ENCODE measurements at places on chromosomes 6 and 20.

GRCh38 chr20:48195121-48195870 is 410.0 kb upstream of the SULF2 start:
- peaks cover 3% of the 10 kb centered on the region for H3K36me3 ChIP-seq
- no peak overlapping the region for H3K27ac ChIP-seq
- H3K4me1 ChIP-seq: no peaks in the 10 kb centered on the region
- DNase-seq: no peak
- H3K4me3 ChIP-seq: no peak overlapping the region
- H3K27me3 ChIP-seq: peaks cover 36% of the 10 kb centered on the region

- H3K27me3 ChIP-seq: no peaks in the 10 kb centered on the region
- peaks cover 46% of the 10 kb centered on the region for H3K4me1 ChIP-seq
- peak overlapping the region; percentile 94 for H3K4me3 ChIP-seq
- H3K27ac ChIP-seq: peak overlapping the region; percentile 92
- no peak for DNase-seq
Measured at GRCh38 chr6:33288141-33288920, 708 bp downstream of the WDR46 start.

DNA sequence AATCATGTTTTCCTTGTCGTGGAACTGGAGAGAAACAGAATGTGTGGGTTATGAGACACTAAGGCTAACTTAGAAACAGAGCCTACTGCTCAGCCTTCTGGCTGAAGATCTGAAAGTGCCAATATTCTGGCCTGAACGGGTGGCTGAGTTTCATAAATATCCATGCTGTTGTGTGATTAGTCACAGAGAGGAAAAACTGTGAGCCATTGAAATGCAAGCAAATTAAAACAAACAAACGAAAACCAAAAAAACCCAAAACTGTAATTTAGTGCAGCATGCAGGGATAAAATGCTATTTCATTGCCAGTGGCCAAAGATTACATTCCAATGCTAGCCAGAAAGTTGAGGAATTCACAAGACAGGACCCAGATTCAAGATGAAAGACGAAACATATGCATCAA is 315.1 kb downstream of the UBE3D start:
- no peak overlapping the region for H3K4me3 ChIP-seq
- H3K4me1 ChIP-seq: no peaks in the 10 kb centered on the region
- no peak overlapping the region for H3K27ac ChIP-seq
- DNase-seq: no peak
- peaks cover 12% of the 10 kb centered on the region for H3K27me3 ChIP-seq
- H3K36me3 ChIP-seq: no peaks in the 10 kb centered on the region

- H3K27me3 ChIP-seq: no peaks in the 10 kb centered on the region
- DNase-seq: no peak
- peaks cover 10% of the 10 kb centered on the region for H3K4me1 ChIP-seq
- H3K36me3 ChIP-seq: peaks cover 2% of the 10 kb centered on the region
Measured at GRCh38 chr20:20447196-20447595, 79.3 kb downstream of the INSM1 start.

GRCh38 chr6:91704531-91704930 is 1117.7 kb upstream of the MAP3K7 start:
- no peaks in the 10 kb centered on the region for H3K36me3 ChIP-seq
- no peak for DNase-seq
- no peaks in the 10 kb centered on the region for H3K4me1 ChIP-seq
- no peak overlapping the region for H3K27ac ChIP-seq
- no peak overlapping the region for H3K4me3 ChIP-seq
- H3K27me3 ChIP-seq: no peaks in the 10 kb centered on the region

DNA sequence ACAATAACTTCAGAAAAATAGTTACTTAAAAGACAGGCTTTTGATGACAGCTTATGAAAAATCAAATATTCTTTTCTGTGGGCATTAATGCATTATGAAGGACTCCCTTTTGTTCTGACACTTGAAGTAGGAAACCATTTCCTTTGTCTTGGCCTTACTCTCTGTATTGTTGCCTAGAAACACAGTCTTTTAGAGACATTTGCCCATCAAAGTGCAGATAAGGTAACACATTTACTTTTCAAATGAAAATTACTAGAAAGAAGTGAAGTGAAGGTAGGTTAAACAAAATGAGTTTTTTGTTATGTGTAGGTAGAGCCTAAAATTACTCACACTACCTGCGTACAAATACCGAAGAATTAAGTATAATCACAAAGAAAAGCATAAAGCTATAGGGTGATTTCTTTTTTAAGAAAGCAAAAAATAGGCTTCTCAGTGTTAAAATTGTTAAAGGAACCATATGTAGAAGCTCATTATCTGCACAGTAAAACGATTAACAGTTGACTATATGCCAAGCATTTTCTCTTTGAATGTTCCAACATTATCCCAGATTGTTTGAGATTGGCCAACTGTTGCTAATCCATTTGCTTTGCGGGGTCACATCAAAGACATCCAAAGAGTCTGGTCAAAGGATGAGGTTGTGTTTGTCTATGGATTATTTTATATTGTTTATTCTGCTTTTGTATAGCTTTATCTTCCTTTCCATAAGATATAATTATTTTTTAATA is 542.0 kb upstream of the RNF217 start:
- no peak overlapping the region for H3K27ac ChIP-seq
- H3K4me1 ChIP-seq: no peaks in the 10 kb centered on the region
- no peaks in the 10 kb centered on the region for H3K36me3 ChIP-seq
- no peak for DNase-seq
- H3K27me3 ChIP-seq: no peaks in the 10 kb centered on the region

DNA sequence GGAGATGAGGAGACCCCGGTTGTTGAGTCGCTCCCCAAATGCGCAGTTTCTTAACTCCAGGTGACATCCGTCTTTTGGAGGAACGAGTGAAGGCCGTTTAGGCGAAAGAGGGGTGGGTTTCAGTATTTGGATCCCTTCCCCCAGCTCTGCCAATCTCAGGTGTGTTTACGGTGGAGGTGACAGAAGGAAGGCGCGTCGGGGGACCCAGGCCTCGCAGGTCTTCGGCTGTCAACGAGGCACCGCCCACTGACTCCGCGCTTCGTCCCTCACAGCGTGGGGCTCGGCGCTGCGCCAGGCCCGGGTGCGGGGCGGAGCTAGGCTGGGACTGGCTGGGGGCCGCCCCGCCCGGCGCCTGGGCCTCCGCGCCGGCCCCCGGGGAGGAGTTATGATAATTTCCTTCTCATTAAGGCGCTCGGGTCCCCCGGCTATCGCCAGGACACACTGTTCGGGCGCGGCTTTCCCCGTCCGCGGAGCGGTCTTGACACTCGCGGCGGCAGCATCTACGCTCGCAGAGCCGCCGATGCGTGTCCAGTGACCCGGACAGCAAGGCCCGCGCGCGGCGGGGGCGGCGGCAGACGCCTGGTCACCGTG is at the start of gene TFAP2C:
Gene TFAP2C (plus strand): TSS at position 434 of the 591 bp plus-strand sequence. CDS start 239 bp downstream, outside the sequence.
- H3K4me3 ChIP-seq: peak within 1 kb of the TSS; percentile 25
- no peak within 1 kb of the TSS for H3K27ac ChIP-seq
- DNase-seq: no peak
- no peaks in the 10 kb centered on the region for H3K36me3 ChIP-seq

DNA sequence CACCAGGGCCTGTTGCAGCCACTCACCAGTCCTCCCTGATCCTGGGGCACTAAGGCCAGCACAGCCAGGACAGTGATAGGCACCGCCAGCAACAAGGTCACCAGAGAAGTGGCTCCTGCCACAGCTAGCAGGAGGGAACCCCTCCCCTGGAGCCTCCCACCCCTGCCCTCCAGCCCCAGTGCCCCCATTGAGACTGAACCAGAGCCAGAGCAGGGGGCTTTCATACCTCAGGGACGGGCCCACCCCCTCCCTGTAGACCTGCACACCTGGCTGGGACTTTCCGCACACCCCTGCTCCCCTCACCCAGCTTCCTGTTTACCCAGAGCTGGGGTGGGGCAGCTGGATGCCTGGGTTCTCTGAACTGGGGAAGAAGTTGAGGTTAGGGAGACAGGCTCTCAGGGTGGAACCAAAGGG is at the start of gene LTB:
Gene LTB (minus strand): TSS at position 195 of the 414 bp plus-strand sequence. CDS start 7 bp downstream, at position 188.
- peak within 1 kb of the TSS; percentile 91 for H3K4me3 ChIP-seq
- peak within 1 kb of the TSS; percentile 97 for H3K27ac ChIP-seq
- no peak for DNase-seq
- H3K4me1 ChIP-seq: peaks cover 81% of the 10 kb centered on the region

- no peak overlapping the region for H3K4me3 ChIP-seq
- no peak overlapping the region for H3K27ac ChIP-seq
- DNase-seq: no peak
Measured at GRCh38 chr20:8216375-8217200, 84.5 kb downstream of the PLCB1 start.

DNA sequence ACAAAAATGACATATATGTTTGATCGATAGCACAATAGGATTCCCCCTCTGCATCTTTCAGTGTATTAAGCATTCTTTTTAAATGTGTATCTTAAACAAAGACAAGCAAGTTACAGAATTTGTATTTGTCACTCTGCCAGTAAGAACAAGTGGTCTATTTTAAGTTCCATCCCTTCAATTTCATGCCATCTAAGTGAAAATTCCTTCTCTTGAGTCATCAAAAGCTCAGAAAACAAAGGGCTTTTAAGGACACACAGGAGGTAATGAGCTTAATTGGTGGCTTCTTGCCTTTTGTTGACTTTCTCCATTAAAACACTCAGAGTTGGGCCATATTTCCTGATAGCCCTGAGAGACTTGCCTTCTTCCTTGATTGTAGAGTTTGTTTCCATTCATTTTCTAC is 547.8 kb downstream of the TENT5A start:
- H3K36me3 ChIP-seq: no peaks in the 10 kb centered on the region
- no peaks in the 10 kb centered on the region for H3K4me1 ChIP-seq
- no peak overlapping the region for H3K27ac ChIP-seq
- no peaks in the 10 kb centered on the region for H3K27me3 ChIP-seq
- no peak for DNase-seq

DNA sequence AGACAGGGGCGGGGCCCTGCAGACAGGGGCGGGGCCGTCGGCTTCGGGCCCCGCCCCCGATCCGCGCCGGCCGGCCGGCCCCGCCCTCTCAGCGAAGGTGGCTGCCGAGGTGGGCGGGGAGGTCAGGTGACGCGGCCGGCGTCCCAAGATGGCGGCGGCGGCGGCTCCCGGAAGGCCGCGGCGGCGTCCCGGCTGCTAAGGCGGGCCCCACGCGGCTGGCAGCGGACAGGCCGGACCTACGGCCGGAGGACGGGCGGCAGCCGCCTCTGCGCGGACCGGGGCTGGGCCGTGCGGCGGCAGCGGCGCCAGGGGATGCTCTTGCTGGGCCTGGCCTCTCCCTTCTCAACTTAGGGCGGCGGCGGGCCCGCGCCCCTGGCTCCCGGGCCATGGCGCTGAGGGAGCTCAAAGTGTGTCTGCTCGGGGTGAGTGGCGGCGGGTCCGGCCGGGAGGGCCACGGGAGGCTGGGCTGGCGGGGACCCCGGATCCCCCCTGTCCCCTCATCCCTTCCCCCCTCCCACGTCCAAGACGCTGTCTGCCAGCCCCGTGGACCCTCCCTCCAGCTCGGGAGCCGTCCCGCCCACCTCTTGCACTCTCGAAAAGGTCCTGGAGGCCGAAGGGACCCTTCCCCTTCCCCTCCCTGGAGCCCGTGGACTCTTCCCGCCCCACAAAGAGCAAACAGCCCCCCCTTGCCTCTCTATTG is at the start of gene RAB22A:
Gene RAB22A (plus strand): TSS at position 125 of the 700 bp plus-strand sequence. CDS start 262 bp downstream, at position 387.
- peak within 1 kb of the TSS; percentile 92 for H3K4me3 ChIP-seq
- peaks cover 41% of the 10 kb centered on the region for H3K36me3 ChIP-seq
- no peaks in the 10 kb centered on the region for H3K27me3 ChIP-seq
- H3K27ac ChIP-seq: peak within 1 kb of the TSS; percentile 97

GRCh38 chr20:63081831-63082230 is 75.1 kb upstream of the BHLHE23 start:
- peaks cover 72% of the 10 kb centered on the region for H3K27me3 ChIP-seq
- no peak overlapping the region for H3K27ac ChIP-seq
- H3K4me1 ChIP-seq: no peaks in the 10 kb centered on the region
- H3K36me3 ChIP-seq: peaks cover 5% of the 10 kb centered on the region
- no peak for DNase-seq
- no peak overlapping the region for H3K4me3 ChIP-seq

DNA sequence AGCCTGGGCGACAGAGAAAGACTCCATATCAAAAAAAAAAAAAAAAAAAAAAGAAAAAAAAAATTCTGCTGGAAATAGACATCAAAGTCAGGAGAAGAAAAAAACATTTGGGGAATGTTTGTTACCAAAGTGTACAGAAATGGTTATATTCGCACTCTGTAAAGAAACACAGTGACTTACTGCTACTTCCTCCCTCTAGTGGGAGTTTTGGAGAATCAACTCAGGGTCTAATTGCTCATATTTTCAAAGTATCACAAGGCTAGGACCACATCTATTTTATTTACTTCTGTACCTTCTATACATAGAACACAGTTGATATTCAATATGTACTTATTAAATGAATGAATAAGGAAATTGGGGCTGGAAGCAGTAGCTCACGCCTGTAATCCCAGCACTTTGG is 24.4 kb downstream of the ARG1 start:
- H3K4me1 ChIP-seq: peaks cover 5% of the 10 kb centered on the region
- peaks cover 74% of the 10 kb centered on the region for H3K36me3 ChIP-seq
- H3K4me3 ChIP-seq: no peak overlapping the region
- H3K27me3 ChIP-seq: no peaks in the 10 kb centered on the region
- no peak overlapping the region for H3K27ac ChIP-seq
- no peak for DNase-seq

Measured in central memory CD8-positive, alpha-beta T cell (primary cell).